ENCODE measurements at places on chromosomes 12 and 14. TPM values are rescaled to one million over a fixed set of nuclear protein-coding genes. Genes with fewer than 3 reads are reported as not detected.

The PLXNC1 gene
- total RNA-seq: 19.0 TPM

The FBLN5 gene
- 71.3 TPM for total RNA-seq

The CLEC4D gene
- total RNA-seq: 0.32 TPM

The CISTR gene
- total RNA-seq: not detected

- no peak for DNase-seq
Observed at GRCh38 chr12:114319422-114319821, 86.5 kb downstream of the TBX5 start.

Measured in urinary bladder (tissue), 4 donors.